ENCODE measurements at places on chromosomes 6 and 20.

GRCh38 chr20:59124296-59125029, 39.2 kb upstream of the ZNF831 start:
- DNase-seq = no peak

- DNase-seq = no peak
These were observed 70.6 kb downstream of the CDC40 start for GRCh38 chr6:110250838-110251237.

GRCh38 chr6:151974061-151974617, 166.7 kb downstream of the ESR1 start:
- no peak for DNase-seq

DNA sequence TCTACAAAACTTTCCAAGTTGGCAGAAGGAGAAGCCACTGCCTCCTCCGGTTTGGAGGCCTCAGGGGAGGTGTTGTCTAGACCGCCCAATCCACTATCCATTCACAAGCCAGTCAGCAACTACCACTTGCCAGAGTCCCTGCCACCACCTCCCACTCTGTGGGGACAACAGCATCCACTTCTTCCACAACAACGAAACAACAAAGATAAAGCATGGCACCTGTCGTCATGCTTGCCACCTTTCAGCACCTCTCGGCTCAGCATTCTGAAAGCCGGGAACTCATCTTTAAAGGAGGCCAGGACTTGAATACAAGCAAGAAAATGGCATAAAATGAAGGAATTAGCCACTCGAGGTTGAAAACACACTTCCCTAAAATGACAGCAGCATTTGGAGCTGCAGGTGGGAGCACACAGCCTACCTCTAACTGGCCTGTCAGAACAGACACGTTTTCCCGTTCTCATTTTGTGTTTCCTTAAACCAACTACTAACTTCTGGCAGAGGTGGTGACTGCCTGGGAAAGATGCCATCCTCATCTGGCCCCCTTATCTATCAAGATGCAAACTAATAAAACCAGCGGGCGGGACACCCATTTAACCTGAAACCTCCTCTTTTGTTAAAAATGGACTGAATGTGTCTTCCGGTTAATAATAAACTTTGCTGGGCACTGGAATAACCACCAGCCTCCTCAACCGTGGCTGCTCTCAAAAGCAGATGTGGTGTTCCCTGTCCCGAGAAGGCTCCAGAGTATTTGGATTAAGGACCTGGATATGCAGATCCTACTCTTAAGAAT, 21.7 kb downstream of the YTHDF1 start:
- DNase-seq = no peak

DNA sequence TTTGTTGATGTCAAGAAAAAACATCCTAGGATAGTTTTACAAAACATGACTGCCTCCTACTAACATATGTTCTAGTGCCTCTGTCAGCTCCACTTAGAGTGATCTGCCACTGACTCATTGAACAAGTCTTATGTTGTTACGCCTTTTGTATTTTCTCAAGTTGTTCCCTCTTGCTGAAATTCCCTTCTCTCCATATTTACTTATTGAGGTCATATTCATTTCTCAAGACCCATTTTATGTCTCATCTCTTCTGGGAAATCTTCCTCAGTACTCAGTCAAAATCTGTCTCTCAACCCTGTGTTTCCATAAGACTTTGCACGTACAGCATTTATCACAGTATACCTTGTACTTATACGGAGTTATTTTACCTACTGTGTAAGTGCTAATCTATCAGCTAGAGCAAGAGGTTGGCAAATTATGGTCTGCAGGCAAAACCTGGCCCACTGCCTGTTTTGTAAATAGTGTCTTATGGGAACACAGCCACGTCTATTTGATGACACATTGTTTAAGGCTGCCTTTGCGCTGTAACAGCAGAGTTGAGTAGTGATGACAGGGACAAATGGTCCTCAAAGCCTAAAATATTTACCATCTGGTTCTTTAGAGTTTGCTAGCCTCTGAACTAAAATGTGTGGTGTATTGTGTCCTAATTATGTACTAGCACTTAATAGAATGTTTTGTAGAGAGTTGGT, 83.4 kb downstream of the ADGRB3 start:
- DNase-seq = no peak
